ENCODE measurements at places on chromosomes 1 and 21.

DNA sequence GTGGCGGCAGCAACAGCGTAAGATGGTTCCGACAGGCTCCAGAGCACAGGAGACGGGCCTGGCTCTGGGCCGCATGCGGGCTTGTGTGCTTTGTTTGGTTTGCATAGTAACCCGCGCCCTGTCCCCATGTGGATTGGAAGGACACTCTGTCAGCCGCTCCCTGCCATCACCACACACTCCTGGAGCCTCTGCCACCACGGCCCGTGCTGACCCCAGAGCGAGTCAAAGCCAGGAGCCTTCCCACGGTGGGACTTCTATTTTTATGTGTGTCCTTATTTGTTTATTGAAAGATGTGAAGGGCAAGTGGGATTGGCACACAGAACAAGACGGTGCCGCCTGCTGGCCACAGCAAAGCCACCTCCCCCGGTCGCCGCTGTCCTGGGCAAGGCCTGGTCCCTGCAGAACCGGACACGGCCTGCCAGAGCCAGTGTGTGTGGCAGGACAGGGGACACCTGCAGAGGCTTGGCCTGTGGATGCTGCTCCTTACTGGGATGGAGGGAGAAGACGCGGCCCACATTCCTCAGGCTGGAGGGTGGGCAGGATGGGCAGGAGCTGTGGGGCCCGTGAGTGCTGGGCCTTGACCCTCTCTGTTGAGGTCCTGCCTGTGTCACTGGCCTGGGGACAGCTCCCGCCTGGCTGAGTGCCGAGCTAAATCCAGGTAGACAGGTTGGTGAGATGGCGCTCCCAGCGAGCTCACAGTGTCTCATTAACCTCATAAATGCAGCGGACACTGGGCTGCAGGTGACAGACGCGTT is 64.4 kb downstream of the AGPAT3 start:
- peaks cover 6% of the 10 kb centered on the region for H3K4me1 ChIP-seq
- H3K27me3 ChIP-seq: no peaks in the 10 kb centered on the region
- DNase-seq: no peak
- H3K4me3 ChIP-seq: no peak overlapping the region

DNA sequence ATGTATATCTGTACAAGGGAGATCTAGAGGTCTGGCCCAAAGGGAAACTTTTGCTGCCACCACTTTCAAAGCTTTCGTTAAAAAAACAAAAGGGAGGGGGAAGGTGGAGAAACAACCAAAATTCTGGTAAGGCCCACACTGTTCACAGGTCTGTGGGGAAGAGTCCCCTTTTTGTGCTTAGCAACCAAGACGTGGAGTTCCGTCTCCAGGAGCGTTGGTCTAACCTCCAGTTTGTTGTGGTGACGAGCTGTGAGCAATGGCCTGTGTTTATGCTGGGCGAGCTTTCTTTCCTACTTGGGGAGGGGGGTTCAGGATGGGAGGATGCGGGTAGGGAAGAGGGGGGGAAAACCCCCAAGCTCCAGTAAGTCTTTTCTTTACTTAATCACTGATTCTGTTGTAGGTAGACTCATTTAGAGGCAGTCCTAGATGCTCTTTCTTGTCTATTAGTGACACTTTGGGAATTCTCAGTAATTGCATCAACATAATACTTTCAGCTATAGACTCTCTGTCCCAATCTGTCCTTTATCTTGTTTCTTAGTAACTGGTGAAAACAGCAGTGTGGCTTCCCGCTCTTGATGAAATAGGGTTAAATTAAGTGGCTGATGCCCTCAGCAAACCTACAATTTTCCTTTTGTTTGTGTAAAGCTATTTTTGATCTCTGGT is 1.5 kb downstream of the HIPK1 start:
- peaks cover 24% of the 10 kb centered on the region for H3K4me1 ChIP-seq
- no peaks in the 10 kb centered on the region for H3K27me3 ChIP-seq
- peak; percentile 18 for DNase-seq

- DNase-seq: no peak
- H3K27me3 ChIP-seq: no peaks in the 10 kb centered on the region
- no peak overlapping the region for H3K4me3 ChIP-seq
- peaks cover 13% of the 10 kb centered on the region for H3K4me1 ChIP-seq
Observed at GRCh38 chr21:33943293-33943692, 27.7 kb upstream of the ATP5PO start.

DNA sequence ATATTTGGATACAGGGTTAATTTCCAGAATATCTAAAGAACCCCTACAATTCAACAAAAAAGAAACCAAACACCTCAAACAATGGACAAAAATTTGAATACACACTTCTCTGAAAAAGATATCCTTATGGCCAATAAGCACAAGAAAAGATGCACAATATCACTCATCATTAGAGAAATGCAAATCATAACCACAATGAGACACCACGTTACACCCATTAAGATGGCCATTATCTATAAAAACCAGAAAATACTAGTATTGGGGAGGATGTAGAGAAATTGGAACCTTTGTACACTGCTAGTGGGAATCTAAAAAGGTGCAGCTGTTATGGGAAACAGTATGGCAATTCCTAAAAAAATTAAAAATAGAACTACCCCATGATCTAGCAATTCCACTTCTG is 4.9 kb downstream of the ADAM30 start:
- H3K27me3 ChIP-seq: no peaks in the 10 kb centered on the region
- no peaks in the 10 kb centered on the region for H3K4me1 ChIP-seq
- H3K4me3 ChIP-seq: no peak overlapping the region
- no peaks in the 10 kb centered on the region for H3K36me3 ChIP-seq

DNA sequence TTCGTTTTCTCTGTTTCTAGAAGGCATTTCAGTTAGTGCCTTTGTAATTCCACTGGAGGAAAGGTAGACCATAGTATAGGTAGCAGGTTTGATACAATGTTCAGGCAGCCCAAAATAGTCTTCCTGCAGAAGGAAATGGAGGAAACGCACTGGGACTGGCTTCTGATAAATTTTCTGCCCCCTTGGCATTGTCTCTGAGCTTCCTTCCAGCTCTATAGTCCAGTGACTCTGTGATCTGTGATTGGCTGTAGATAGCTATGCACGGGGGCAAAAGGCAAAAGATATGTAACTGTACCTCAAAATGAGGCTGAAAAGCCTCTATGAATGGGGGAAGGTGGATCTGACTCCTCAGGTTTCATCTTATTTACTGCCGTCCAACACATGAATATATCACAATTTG is 5.8 kb upstream of the MAGOH start:
- no peak overlapping the region for H3K4me3 ChIP-seq
- H3K27ac ChIP-seq: no peak overlapping the region
- no peaks in the 10 kb centered on the region for H3K27me3 ChIP-seq
- no peak for DNase-seq

GRCh38 chr1:161480381-161481035 is 24.7 kb upstream of the FCGR2A start:
- H3K36me3 ChIP-seq: no peaks in the 10 kb centered on the region
- no peak overlapping the region for H3K4me3 ChIP-seq
- H3K4me1 ChIP-seq: no peaks in the 10 kb centered on the region

GRCh38 chr1:29121936-29122681 is 1.6 kb downstream of the TMEM200B start:
- H3K4me3 ChIP-seq: peak overlapping the region; percentile 42
- H3K27ac ChIP-seq: peak overlapping the region; percentile 73
- H3K27me3 ChIP-seq: peaks cover 18% of the 10 kb centered on the region
- no peaks in the 10 kb centered on the region for H3K36me3 ChIP-seq
- peaks cover 3% of the 10 kb centered on the region for H3K4me1 ChIP-seq

GRCh38 chr1:17485281-17485680 is 45.8 kb upstream of the RCC2 start:
- no peaks in the 10 kb centered on the region for H3K4me1 ChIP-seq
- DNase-seq: peak; percentile 43
- no peaks in the 10 kb centered on the region for H3K27me3 ChIP-seq
- H3K27ac ChIP-seq: no peak overlapping the region

- H3K4me3 ChIP-seq: no peak overlapping the region
- no peak for DNase-seq
- no peak overlapping the region for H3K27ac ChIP-seq
- no peaks in the 10 kb centered on the region for H3K36me3 ChIP-seq
- H3K4me1 ChIP-seq: peaks cover 40% of the 10 kb centered on the region
Observed at GRCh38 chr1:164733070-164733469, 174.1 kb downstream of the PBX1 start.

DNA sequence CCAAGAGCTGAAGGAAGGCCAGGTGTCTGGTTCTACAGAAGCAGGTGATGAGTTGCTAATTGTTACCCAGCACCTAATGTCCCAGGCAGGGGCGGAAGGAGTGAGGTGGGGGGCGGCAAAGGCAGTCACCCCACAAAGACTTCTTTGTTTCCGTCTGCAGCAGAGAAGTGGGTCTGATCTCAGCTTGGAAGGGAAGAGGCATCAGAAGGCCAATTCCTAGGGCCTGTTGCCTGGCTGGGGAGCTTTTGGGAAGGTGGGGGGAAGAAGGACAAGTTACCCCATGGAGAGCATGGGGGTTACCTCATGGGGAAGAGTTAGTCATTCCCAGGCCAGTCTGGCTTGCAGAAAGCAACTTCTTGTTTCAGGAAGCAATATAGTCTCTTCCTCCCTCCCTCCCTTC is 10.9 kb downstream of the IGSF21 start:
- H3K36me3 ChIP-seq: no peaks in the 10 kb centered on the region
- H3K4me1 ChIP-seq: no peaks in the 10 kb centered on the region
- H3K27me3 ChIP-seq: peaks cover 80% of the 10 kb centered on the region

GRCh38 chr1:223175633-223176032 is 32.6 kb upstream of the TLR5 start:
- H3K36me3 ChIP-seq: no peaks in the 10 kb centered on the region
- no peak overlapping the region for H3K27ac ChIP-seq
- H3K4me1 ChIP-seq: peaks cover 8% of the 10 kb centered on the region
- DNase-seq: no peak
- no peaks in the 10 kb centered on the region for H3K27me3 ChIP-seq

- no peaks in the 10 kb centered on the region for H3K36me3 ChIP-seq
- peak; percentile 16 for DNase-seq
- peaks cover 74% of the 10 kb centered on the region for H3K27me3 ChIP-seq
- H3K4me1 ChIP-seq: peaks cover 21% of the 10 kb centered on the region
- peak overlapping the region; percentile 9 for H3K4me3 ChIP-seq
Observed at GRCh38 chr1:44408632-44409602, 3.9 kb downstream of the RNF220 start.

DNA sequence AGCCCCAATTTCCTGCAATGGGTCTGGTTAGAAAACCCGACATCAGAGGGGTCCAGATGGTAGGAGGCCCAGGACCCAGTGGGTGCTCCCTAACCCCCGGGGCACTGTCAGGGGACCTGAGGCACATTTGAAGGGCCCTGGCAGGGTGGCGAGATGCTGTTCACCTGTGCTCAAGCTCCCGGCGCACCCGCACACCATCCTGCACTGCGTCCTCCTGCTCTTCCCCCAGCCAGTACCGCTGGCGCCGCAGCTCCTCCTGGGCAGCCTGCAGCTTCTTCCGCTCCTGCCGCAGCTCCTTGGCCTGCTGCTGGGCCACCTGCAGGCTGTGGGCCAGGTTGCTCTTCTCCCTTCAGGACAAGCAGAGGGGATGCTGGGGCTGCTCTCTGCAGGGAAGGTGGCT is 36.0 kb downstream of the RNU1-1 start:
- no peak overlapping the region for H3K4me3 ChIP-seq
- H3K36me3 ChIP-seq: peaks cover 25% of the 10 kb centered on the region
- H3K27ac ChIP-seq: no peak overlapping the region
- H3K27me3 ChIP-seq: no peaks in the 10 kb centered on the region
- H3K4me1 ChIP-seq: no peaks in the 10 kb centered on the region

- no peak overlapping the region for H3K4me3 ChIP-seq
- no peaks in the 10 kb centered on the region for H3K36me3 ChIP-seq
- peaks cover 5% of the 10 kb centered on the region for H3K4me1 ChIP-seq
- no peak for DNase-seq
- H3K27ac ChIP-seq: no peak overlapping the region
Observed at GRCh38 chr1:218600968-218601367, 255.8 kb downstream of the TGFB2 start.

DNA sequence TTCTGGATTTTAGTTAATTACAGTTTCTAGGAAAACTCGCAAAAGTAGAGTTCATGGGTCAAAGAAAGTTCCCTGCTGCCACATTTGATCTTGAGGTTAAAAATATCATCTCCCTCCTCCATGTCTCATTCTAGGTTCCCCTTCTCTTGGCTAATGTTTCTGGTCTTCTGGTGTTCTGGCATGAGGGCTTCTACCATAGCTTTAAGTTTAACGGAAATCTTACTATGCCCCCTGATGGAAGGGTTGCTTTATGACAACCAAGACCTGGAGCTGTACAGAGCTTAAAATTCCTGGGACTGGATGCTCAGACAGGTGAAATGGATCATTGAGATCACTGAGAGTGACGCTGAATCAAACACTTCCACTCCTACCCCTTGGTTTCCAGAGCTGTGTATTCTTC is 1881.7 kb downstream of the MRPL39 start:
- DNase-seq: peak; percentile 34
- no peak overlapping the region for H3K4me3 ChIP-seq
- no peaks in the 10 kb centered on the region for H3K4me1 ChIP-seq
- H3K27ac ChIP-seq: no peak overlapping the region
- no peaks in the 10 kb centered on the region for H3K27me3 ChIP-seq

- H3K36me3 ChIP-seq: no peaks in the 10 kb centered on the region
- H3K4me1 ChIP-seq: peaks cover 14% of the 10 kb centered on the region
- H3K4me3 ChIP-seq: no peak overlapping the region
- no peaks in the 10 kb centered on the region for H3K27me3 ChIP-seq
- DNase-seq: peak; percentile 29
Observed at GRCh38 chr1:193952778-193953374, 766.5 kb upstream of the B3GALT2 start.

GRCh38 chr1:168291222-168291837 is 10.7 kb downstream of the TBX19 start:
- H3K4me1 ChIP-seq: no peaks in the 10 kb centered on the region
- DNase-seq: no peak
- no peaks in the 10 kb centered on the region for H3K36me3 ChIP-seq
- no peak overlapping the region for H3K4me3 ChIP-seq
- no peaks in the 10 kb centered on the region for H3K27me3 ChIP-seq

- H3K27me3 ChIP-seq: no peaks in the 10 kb centered on the region
- no peak overlapping the region for H3K27ac ChIP-seq
- H3K4me1 ChIP-seq: no peaks in the 10 kb centered on the region
- no peaks in the 10 kb centered on the region for H3K36me3 ChIP-seq
Observed at GRCh38 chr1:152411134-152411533, 2.9 kb downstream of the CRNN start.

DNA sequence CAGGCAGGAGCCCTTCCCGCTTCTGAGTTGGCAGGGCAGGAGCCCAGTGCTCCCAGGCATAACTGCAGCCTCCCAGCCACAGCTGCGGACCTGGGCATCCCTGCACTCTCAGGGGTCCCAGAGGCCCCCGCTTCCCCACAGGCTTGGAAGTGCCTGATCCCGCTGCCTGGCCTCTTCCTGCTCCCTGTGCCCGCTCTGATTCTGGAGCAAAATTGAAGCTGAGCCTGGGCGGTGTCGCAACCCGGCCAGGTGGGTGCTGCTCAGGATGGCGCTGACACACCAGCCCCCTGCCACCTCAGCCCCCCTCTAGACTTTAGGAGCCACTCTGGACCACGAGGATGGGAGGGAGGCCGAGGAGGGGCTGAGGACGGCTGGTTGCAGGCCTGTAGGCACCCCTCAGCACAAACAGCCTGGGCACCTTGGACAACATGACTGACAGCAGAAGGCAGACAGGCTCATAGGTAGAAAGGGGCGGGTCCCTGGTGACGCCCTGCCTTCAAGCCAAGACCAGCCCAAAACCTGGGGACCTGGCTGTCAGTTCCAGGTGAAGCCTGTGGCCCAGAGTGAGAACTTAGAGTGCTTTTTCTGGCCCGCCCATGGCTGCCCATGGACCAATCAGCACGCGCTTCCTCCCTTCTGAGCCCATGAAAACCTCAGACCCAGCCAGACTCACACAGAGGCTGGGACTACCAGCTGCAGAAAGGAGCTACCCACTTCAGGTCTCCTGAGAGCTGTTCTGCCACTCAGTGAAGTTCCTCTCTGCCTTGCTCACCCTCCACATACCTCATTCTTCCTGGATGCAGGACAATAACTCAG is 7.2 kb downstream of the HLCS start:
- H3K27ac ChIP-seq: no peak overlapping the region
- no peak overlapping the region for H3K4me3 ChIP-seq
- DNase-seq: no peak
- H3K27me3 ChIP-seq: no peaks in the 10 kb centered on the region
- peaks cover 2% of the 10 kb centered on the region for H3K36me3 ChIP-seq

Data from cardiac muscle cell (in vitro differentiated cells and primary cell).